ENCODE measurements at places on chromosomes 3 and 15.

GRCh38 chr15:37057831-37058230 is 42.5 kb downstream of the MEIS2 start:
- no peaks in the 10 kb centered on the region for H3K4me1 ChIP-seq
- no peak for DNase-seq
- H3K27ac ChIP-seq = no peak overlapping the region
- no peak overlapping the region for H3K4me3 ChIP-seq

GRCh38 chr3:45023675-45024074 is 2.4 kb upstream of the CLEC3B start:
- no peak overlapping the region for H3K27ac ChIP-seq
- no peak overlapping the region for H3K4me3 ChIP-seq
- no peaks in the 10 kb centered on the region for H3K36me3 ChIP-seq
- peaks cover 14% of the 10 kb centered on the region for H3K27me3 ChIP-seq
- no peak for DNase-seq
- H3K4me1 ChIP-seq = peaks cover 12% of the 10 kb centered on the region

DNA sequence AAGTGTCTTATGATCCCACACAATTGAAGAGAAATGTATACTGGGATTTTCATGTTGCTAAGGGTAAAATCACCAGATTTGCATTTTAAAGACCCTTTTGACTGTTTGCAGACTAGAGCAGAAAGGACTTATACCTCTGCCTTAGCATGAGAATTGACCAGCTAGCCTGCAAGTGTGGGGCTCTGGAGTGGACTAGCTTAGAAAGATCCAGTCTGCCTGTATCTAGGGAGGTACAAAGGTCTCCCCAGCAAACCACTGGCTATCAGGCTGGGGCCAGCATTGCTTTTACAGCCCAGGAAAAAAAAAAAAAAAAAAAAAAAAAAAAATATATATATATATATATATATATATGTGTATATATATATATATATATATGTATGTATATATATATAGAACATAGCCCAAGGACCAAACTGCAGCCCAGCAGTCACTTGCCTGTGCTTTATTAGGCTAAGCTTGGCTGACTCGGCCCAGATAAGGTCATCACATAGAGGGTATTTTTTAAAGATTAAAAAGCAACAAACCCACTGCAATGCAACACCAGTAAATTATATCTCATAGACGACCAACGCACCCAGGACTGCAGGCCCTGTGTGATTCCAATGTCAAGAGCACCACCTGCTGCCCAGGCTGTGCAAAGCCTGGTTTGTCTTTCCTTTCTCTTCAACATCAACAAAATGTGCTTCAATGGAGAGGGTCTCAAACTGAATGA is 63.7 kb downstream of the DCLK3 start:
- H3K4me3 ChIP-seq = no peak overlapping the region
- H3K27ac ChIP-seq = no peak overlapping the region
- H3K36me3 ChIP-seq = no peaks in the 10 kb centered on the region
- peak; percentile 9 for DNase-seq
- no peaks in the 10 kb centered on the region for H3K27me3 ChIP-seq

DNA sequence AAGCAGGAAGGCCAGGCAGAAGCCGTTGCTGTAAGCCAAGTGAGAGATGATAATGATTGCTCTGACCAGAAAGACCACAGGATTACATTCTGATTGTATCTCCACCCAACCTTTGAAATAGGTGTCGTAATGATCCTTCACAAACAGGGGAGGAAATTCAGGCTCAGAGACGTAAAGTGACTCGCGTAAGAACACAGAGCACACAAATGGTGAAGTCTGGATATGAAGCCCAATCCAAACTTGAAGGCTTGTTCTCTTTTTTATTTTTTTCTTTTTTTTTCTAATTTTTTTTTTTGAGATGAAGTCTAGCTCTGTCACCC is 25.3 kb upstream of the PIAS1 start:
- H3K36me3 ChIP-seq = no peaks in the 10 kb centered on the region
- DNase-seq = no peak
- H3K4me3 ChIP-seq = no peak overlapping the region
- H3K27me3 ChIP-seq = peaks cover 10% of the 10 kb centered on the region
- H3K27ac ChIP-seq = no peak overlapping the region

- H3K4me1 ChIP-seq = no peaks in the 10 kb centered on the region
- no peak overlapping the region for H3K27ac ChIP-seq
- H3K36me3 ChIP-seq = no peaks in the 10 kb centered on the region
- no peaks in the 10 kb centered on the region for H3K27me3 ChIP-seq
These were observed 394.9 kb upstream of the WNT5A start for GRCh38 chr3:55882006-55882405.

DNA sequence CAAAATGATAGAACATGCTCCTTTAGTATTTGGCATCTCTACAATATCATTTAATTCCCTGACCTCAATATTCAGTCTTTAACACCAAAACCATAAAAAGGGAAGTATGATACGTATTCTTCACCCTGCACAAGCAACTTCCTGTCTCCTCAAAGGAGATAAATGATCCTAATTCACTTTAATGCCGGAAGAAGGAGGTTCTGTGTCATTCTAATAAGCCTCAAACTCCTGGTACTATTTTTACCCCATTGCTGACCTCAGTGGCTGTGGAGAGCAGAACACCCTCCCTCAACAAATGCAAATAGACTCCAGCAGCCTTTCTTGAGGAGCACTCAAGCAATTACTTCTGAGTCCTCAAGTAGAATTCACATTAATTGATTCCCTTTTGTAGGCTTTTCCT is 173.3 kb downstream of the TMEM108 start:
- H3K36me3 ChIP-seq = no peaks in the 10 kb centered on the region
- DNase-seq = no peak
- peaks cover 22% of the 10 kb centered on the region for H3K4me1 ChIP-seq
- H3K27me3 ChIP-seq = peaks cover 2% of the 10 kb centered on the region
- H3K4me3 ChIP-seq = no peak overlapping the region
- peak overlapping the region; percentile 12 for H3K27ac ChIP-seq

DNA sequence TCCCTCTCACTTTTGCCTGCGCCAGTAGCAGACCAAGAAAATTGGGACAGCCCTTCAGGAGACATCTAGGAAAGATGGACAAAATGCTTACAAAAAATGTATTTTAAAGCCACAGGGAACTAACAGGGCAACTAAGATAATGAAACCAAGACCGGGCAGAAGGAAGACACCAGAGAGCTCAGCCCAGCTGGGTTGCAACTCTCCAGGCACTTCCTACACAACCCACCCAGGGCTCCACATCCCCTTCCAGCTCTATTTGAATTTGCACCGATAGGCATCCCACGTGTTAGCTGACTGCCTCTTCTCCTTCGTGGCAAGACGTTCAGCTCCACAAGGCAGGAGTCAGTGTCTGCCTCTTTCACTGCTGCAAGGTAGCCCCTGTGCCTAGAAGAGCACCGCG is 6.6 kb upstream of the ATP10A start:
- no peaks in the 10 kb centered on the region for H3K36me3 ChIP-seq
- no peak overlapping the region for H3K27ac ChIP-seq
- no peak for DNase-seq
- peaks cover 7% of the 10 kb centered on the region for H3K4me1 ChIP-seq
- peak overlapping the region; percentile 22 for H3K4me3 ChIP-seq
- H3K27me3 ChIP-seq = peaks cover 5% of the 10 kb centered on the region

DNA sequence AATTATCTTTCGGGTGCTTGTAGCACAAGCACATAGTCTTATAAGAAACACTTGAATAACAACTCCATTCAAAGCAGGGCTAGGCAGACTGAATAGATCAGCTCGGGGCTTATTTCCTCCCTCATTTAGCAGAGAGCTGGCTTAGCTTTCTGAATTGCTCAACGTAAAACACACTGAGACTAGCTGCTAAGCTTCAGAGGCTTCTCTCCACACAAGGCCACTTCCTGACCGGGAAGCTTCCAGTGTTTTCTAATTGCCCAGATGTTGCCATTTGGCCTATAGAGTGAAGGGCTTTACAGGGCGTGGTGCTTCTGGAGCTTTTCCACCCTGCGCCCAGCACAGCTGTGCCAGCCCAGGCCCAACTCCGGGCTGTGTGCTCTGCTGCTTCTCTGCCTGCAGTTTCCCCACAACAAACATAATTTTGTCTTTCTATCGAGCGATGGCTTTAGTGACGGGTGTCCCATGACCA is 16.6 kb downstream of the FAM240A start:
- H3K27me3 ChIP-seq = peaks cover 19% of the 10 kb centered on the region
- DNase-seq = no peak
- H3K36me3 ChIP-seq = no peaks in the 10 kb centered on the region
- peaks cover 11% of the 10 kb centered on the region for H3K4me1 ChIP-seq

DNA sequence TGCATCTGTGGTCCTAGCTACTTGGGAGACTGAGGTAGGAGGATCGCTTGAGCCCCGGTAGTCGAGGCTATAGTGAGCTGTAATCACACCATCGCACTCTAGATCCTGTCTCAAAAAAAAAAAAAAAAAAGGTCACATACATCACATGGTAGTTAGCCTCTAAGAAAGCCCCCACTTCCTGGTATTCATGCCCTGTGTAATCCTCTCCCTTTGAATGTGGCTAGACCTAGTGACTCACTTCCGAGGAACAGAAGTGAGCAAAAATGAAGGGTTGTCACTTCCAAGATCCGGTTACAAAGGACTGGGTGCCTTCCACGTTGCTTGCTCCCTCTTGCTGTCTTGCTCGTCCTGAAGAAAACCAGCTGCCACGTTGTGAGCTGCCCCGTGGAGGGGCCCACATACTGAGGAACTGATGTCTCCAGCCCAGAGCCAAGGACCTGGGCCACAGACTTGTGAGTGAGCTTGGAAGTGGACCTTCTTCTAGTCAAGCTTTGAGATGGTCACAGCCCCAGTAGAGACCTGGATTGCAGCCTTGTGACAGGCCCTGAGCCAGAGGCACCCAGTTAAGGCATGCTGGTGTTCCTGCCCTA is 12.6 kb upstream of the LCTL start:
- no peaks in the 10 kb centered on the region for H3K36me3 ChIP-seq
- no peak overlapping the region for H3K4me3 ChIP-seq
- no peaks in the 10 kb centered on the region for H3K27me3 ChIP-seq
- no peak for DNase-seq
- peaks cover 4% of the 10 kb centered on the region for H3K4me1 ChIP-seq

- H3K36me3 ChIP-seq = no peaks in the 10 kb centered on the region
- H3K4me1 ChIP-seq = no peaks in the 10 kb centered on the region
- DNase-seq = no peak
- no peak overlapping the region for H3K27ac ChIP-seq
These were observed 26.9 kb downstream of the CYP19A1 start for GRCh38 chr15:51311510-51311909.

DNA sequence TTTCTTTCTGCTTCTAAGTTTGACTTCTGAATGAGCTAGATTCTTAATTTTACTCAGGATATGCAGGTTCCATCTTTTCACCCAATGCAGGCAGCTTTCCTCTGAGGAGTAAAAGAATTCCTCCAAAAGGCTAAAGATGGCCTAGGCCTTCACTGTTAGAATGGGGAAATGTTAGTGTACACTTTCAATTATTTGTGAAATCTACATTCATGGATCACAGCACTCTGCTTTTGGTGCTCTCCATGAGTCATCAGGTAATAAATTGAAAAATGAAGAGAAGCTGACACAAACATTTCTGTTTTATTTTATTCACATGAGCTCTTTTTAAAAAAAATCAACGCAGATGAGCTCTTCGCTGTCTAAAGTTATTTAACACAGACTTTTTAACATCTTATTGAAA is 502.5 kb upstream of the GOLIM4 start:
- no peaks in the 10 kb centered on the region for H3K27me3 ChIP-seq
- no peak for DNase-seq
- no peak overlapping the region for H3K27ac ChIP-seq
- no peaks in the 10 kb centered on the region for H3K36me3 ChIP-seq

DNA sequence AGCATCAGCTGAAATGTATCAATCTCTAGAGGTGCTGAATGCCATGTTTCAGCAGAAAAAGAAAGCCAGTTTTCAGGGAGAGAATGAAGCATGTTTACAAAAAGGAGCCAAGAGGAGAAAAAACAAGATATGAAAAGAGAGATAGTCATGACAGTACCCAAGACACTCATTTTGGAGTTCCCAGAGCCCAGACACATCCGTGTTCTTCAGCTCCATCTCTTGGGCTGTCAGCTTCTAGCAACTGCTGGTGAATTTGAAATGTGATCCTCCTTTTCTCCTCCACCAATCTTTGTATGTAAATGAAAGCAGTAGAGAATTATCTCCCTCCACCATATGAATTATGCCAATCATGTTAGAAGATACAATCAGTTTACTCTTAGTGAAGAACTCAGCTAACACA is 93.0 kb upstream of the SLC25A36 start:
- H3K4me1 ChIP-seq = peaks cover 14% of the 10 kb centered on the region
- no peak for DNase-seq
- no peak overlapping the region for H3K4me3 ChIP-seq
- H3K36me3 ChIP-seq = no peaks in the 10 kb centered on the region
- no peak overlapping the region for H3K27ac ChIP-seq
- H3K27me3 ChIP-seq = peaks cover 22% of the 10 kb centered on the region

- no peaks in the 10 kb centered on the region for H3K36me3 ChIP-seq
- H3K27me3 ChIP-seq = peaks cover 5% of the 10 kb centered on the region
- no peak for DNase-seq
- H3K27ac ChIP-seq = no peak overlapping the region
- no peaks in the 10 kb centered on the region for H3K4me1 ChIP-seq
These were observed 47.7 kb downstream of the PDZRN3 start for GRCh38 chr3:73576999-73577461.

DNA sequence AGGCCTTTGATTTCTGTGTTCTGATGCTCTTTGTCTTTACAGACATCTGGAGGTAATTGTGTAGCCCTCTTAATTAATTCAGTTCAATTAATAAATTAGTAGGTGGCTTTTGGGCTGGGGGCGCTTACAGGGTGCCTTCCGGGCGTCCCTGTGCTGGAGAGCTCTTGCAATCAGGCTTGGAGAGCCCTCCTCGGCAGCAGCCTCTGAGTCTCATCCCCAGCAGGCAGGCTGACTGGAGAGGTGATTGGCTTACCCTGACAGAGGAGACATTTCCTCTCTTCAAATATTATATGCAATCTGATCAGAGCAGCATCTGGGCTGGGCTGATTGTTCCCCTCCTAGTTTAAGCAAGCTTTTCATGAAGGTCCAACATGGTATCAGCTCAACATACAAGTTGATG is 250.7 kb downstream of the LPP start:
- no peak overlapping the region for H3K4me3 ChIP-seq
- peaks cover 40% of the 10 kb centered on the region for H3K4me1 ChIP-seq
- DNase-seq = no peak
- no peak overlapping the region for H3K27ac ChIP-seq

DNA sequence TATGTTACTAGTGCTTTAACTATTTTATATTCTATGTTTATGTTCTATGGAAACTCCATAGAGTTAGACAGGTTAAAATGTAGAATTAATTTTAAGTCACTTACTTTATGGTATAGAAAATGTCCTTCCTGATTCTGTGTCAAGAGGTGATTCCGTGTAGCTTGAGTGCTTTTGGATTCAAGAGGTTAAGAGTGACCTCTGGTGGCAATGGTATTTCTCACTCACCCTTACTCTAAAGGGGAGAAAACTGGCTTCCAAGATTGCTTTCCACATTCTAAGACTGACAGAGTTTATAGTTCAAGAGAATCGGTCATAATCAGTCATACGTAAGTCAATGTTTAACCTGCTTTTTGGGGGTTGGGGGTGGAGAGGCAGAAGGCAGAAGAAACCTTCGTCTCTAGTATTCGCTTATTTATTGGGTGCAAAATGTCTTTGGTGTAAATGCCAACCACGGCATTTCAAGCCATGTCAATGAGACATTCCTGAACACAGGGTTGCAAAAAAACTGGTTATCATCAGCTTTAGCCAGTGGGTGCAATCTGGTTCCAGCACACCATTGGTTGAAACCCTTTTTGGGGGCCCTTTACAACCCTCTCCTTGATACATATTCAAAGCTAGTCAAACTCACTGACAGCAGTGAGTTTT is 92.0 kb upstream of the VGLL3 start:
- no peak overlapping the region for H3K27ac ChIP-seq
- no peak for DNase-seq
- H3K4me3 ChIP-seq = no peak overlapping the region
- H3K36me3 ChIP-seq = no peaks in the 10 kb centered on the region
- H3K4me1 ChIP-seq = peaks cover 12% of the 10 kb centered on the region
- no peaks in the 10 kb centered on the region for H3K27me3 ChIP-seq

Measured in T-helper 2 cell treated with Interferon-gamma antibody and Interleukin-4, amounts not matched to agents 5 μg/mL and 100 μg/mL, for 36 hours (primary cell).